ENCODE measurements at places on chromosomes 2 and 18.

GRCh38 chr18:65336411-65336810, 414.4 kb upstream of the CDH7 start:
- no peak for DNase-seq

DNA sequence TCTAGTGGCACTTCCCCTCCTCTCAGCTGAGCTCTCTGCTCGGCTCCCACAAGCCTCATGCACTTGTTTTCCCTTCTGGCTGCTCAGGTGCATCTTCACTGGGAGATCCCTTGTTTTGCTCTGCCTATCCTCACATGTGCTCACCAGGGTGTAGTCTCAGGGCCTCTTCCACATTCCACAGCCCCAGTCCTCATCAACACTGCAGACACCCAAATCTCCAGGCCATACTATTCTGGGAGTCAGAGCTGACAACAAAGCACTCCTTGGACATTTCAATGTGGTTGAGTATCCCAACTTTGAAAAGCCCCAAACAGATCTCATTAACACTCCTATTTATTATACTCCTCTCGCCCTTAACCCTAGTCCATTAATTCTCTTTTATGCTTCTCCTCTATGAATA, 71.3 kb downstream of the CCDC93 start:
- DNase-seq: no peak

DNA sequence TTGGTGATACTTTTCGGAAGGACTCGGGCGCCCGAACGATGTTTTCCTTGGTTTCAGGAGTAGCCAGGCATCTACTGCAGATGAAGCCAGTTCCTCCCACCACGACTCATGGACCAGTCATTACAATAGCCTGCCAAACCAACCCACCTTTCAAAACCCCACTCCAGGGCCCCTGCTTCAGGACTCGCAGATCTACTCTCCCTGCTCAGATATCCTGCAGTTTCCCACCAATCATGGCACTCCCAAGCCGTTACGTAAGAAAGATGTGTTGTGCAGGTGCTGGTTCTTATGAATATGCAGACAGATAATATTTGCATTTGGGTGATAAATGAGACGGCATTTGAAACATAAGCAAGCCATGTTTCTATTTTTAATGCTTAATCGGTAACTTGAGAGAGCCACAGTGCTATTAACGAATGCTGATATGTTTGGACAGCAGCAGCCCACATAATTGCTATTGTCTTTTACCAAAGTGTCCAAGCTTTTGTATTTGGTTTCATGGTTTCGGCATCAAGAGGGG, 3.5 kb upstream of the CYS1 start:
- DNase-seq: no peak

- no peak for DNase-seq
These were observed 253.3 kb downstream of the EXOC6B start for GRCh38 chr2:72572501-72572900.

GRCh38 chr2:2846332-2847208, 515.5 kb upstream of the MYT1L start:
- peak; percentile 42 for DNase-seq

DNA sequence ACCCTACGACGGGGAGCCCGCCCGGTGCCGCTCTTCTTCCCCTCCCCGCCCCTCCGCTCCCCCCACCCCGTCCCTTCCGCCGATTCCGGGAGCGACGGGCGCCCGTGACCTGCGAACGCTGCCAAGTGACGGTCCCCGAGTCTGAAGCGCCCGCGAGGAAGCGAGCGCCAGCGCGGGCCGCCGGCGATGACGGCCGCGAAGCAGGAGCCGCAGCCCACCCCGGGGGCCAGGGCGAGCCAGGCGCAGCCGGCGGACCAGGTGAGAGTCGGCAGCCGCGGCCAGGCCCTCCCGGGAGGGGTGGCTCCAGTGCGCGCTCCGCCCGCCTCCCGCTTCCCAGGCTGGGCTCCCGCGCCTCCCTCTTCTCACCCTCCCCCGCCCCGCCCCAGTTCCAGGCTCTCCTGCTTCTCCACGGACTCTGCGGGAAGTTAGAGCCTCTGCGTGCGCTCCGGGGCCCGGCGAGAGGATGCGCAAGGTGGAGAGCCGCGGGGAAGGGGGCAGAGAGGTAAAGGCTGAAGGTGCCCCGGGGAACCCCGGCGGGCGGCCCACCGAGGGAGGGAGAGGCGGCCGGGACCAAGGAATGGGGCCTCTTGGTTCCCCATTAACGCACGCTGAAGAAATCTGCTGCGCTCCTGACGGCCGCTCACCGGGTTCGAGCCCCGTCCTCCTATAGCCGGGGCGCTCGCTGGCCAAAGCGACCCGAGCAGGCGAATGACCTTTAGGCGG, 719.5 kb downstream of the DPP10 start:
- no peak for DNase-seq

DNA sequence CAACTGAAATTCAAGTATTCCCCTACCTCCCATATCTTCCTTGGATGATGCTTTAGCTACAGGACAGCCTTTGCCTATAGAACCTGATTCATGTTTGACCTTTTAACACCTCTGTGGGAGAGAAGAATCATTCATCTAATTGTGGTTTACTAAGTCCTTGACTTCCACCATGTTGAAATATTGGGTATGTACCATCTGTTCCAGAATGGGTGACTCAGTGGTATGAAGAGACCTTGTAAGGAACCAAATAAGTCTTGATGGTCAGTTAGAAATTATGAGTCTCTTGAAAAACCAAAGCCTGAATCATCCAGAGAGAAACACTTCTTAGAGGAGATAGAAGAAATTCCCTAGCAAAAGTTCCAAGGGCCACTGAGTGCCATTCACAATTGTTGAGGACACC, 27.5 kb downstream of the STAMBP start:
- DNase-seq: peak; percentile 88

- no peak for DNase-seq
These were observed 77.8 kb downstream of the ADAM23 start for GRCh38 chr2:206521115-206521514.

DNA sequence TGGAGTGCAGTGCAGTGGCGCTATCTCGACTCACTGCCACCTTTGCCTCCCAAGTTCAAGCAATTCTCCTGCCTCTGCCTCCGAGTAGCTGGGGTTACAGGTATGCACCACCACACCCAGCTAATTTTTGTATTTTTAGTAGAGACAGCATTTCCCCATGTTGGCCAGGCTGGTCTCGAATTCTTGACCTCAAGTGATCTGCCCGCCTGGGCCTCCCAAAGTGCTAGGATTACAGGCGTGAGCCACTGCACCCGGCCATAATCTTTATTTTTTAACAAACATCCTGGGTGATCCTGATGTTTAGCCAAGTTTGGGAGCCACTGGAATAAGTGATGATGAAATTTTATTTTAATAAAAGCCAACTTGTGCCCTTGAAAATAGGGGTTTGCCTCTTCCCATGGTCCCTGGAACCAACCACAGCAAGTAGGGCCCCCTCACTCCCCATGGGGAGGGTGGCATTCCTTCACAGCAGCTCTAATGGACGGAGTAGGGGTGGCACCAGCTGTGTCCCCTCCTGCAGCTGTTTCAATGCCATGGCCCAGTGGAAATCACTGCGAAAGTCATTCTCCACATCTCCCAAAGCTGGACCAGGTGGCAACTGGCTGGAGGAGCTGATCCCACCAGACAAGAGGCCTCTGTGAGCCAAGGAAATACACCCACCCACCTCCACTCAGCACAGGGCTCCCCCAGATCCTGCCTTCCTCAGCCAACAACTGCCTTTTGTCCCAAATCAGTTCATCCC, 194.8 kb downstream of the ZFP36L2 start:
- DNase-seq: peak; percentile 44

- no peak for DNase-seq
These were observed 75.9 kb downstream of the PTGR3 start for GRCh38 chr18:75132931-75133525.

DNA sequence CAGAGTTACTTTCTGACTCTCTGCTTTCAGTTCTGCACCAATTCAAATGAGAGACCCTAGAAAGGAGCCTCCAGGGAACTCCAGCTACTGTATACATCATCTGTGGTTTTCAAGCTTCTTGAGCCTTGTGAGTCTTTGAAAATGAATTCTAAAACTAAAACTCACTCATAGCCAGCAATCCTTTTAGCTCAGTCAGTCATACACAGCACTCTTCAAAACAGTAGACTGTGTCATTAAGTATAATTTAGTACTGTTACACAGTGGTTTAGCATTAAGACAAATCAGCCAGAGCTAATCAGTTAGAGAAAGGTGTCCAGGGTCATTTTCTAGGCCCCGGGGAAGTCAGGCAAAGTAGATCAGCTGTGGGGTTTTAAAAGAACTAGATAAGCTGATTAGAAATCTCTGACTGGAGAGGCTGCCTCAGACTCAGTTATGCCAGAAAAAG, 322.1 kb upstream of the THUMPD2 start:
- peak; percentile 21 for DNase-seq

DNA sequence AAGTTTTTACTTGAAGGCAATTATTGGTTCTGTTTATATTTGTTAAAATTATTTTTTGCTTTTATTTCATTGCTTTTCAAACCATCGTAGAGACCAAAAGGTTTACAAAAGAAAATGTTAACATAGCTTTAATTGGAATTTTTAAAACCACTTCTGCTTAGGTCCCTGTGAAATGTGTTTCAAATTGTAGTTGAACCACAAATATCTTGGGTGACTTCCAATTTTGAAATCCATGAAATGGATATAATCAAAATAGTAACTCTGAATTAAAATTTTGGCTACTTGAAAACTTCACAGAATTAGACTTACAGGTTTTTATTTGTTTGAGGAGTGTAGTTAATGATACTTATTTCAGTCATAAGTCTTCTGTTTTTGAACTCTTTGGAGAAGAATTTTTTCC, 3.1 kb upstream of the SPAG16 start:
- no peak for DNase-seq
